NCI-H524 treated with DMSO at 0.1 percent for 48 hours (cell line): ENCODE measurements at places on chromosomes 3 and 15.
A peak's percentile ranks its signal among the peaks of the same experiment; 100 is the strongest.

- DNase-seq = no peak
These were observed 477.8 kb upstream of the PROK2 start for GRCh38 chr3:72262736-72263135.

DNA sequence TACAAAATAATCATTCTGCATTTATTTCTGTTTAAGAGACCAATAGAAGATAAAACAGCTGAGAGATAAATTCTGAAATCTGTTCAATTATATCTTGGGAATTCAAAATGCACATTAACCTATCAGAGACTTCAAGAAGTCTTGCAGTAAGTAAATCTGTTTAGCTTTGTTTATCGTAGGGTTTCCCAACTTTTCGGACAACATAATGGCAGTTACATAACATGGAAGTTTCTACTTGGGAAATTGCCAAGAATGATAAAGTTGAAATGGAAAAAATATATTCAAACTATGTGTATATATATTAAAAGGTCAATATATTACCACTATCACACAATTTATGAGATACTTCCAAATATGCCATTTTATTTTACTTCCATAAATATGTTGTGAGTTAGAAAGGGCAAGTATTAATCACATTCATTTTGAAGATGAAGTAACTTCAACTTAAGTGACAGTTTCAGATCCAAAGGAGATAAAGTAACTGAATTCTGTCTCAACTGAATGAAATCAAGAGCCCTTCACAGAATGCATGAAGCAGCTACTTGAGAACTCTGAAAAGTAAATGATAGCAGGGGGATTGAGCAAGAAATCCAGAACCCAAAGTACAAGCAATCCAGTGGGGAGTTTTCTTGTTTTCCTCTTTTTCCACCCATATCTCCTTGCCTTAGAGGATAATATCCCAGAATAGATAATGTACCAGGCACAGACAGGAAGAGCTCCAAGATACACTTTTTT, 108.8 kb downstream of the PLOD2 start:
- DNase-seq = no peak

GRCh38 chr3:5036858-5037257, 57.6 kb downstream of the BHLHE40 start:
- DNase-seq = no peak

DNA sequence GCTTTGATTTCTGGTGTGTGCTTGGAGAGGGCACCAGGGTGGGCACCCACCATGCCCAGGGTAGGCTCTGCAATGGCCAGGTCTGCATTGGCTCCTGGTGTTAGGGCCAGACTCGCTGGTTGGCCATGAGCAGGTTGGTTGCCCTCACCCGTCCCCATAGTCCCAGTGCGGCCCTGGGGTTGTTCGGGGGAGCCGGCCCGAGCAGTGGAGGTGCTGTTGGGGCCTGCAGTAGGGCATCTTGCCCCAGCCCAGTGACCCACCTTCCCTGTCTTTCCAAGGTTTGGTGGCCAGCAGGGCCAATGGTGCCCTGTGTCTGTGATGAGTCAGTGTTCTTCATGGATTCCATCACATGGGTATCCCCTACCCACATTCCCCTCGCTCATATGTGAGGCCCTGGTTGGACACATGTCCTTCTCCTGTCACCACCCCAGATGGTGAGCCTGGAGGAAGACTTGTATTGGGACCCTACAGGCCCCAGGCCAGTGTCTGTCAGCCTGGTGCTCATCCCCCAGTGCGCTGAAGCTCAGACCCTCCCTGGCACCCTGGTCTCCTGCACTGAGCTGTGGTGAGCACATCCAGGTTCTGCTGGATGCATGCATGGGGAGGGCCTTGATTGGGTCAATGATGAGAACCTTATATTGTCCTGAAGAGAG, 190.1 kb downstream of the UBE3A start:
- DNase-seq = no peak

DNA sequence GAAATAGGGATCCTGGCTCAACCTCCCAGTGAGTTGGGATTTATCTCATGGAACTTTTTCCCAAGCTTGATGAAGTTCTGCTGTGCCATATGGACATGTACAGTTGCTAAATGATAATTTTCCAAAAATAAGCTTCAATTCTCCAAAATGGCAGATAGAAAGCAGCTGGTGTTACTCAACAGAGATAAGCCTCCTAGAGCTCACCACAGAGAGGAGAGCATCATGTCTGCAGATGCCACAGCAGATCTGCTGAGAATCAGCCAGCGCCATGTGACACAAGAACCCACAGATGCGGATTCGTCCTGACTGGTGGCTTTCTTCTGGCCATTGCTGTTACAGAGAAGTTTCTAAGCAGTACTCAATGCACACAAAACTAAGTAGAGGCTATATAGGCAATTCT, 50.6 kb downstream of the AGTR1 start:
- DNase-seq = peak; percentile 20

- no peak for DNase-seq
These were observed 78.1 kb downstream of the OXNAD1 start for GRCh38 chr3:16343101-16343500.

GRCh38 chr3:150931745-150932144, 26.5 kb upstream of the MINDY4B start:
- no peak for DNase-seq

- DNase-seq = peak; percentile 61
These were observed 134.4 kb downstream of the TMCO5A start for GRCh38 chr15:38068626-38069391.

GRCh38 chr3:38985981-38986380, 65.8 kb downstream of the SCN11A start:
- DNase-seq = no peak

- no peak for DNase-seq
These were observed 57.9 kb upstream of the RNU6-1 start for GRCh38 chr15:67897646-67898339.

GRCh38 chr15:73986055-73986775, 5.9 kb downstream of the STOML1 start:
- no peak for DNase-seq

- no peak for DNase-seq
These were observed 81.3 kb upstream of the RGMA start for GRCh38 chr15:93170329-93170728.

DNA sequence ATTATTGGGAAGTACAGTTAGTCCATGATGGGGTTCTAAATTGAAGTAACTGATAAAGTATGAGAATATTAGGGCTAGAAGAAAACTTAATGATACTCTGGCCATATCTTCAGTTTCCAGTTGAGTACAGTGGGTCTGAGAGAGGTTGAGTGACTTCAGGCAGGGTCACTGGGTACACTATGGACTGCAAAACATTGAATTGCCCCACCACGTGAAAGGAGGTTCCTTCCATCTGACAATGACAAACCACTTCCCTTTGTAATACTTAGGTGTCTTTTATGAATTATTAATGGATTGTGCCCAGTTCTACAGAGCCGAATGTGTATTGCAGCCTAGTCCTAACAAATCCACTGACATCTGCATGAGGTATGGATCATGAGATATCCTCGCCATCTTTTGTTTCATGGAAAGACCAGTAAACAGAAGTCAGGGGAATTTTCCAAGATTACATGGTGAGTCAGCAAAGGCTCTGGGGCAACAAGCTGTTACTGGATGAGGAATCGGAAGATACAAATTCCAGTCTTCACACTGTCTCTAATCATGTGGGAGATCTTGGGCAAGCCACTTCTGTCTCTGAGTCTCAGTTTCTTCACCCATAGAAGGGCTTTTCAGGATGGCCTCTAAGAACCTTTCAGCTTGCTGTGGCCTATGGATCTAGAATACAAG, 66.5 kb upstream of the BCL6 start:
- DNase-seq = no peak

DNA sequence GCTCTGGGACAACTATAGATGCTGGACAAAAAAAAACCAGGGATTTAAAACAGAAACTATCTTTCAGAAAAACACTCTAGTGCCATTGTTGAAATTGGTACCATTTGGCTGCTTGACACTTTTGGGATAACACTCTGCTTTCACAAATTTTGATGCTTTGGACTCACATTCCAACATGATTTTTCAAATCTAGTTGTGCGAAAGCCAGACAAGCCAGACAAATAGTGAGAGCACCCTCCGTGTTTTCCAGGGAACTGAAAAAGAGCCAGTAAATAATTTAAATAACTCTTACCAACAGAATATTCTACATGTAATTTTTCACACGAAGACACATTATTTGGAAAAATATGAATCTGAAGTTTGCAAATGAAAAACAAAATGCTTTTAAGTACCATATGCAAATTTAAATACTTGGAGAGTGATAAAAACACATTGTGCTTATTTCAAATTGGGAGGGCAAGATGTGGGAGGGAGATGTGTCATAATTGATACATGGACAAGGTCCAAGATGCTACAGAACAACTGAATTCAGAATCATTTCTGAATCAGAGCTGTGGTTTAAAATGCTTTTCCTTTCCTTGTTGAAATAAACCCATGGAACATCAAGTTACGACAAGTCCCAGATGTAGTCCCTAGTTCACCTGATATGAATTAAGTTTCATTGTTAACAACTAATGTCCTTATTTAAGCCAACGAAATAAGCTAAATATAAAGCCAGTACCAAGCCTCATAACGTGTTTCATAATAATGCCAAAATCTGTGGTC, 144.2 kb upstream of the SOX2 start:
- DNase-seq = no peak

DNA sequence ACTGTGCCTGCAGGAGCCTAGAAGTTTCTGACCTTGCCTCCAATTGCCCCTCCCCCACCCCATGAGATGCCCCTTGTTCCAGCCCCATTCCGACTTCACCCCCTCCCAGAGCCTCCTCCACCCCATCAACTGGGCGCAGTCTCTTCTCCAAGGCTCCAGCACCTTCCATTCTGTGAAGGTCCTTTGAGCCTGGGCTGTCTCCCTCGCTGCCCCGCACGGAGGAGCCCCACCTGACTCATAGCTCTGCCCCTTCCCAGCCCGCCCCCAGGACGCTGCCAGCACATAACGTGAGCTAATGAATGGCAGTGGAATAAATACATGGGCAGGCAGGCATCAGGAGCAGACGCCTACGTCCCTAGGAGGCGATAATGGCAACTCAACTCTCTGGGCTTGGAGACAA, 113.1 kb downstream of the NUP210 start:
- DNase-seq = no peak

- DNase-seq = no peak
These were observed 51.8 kb downstream of the TRIM71 start for GRCh38 chr3:32869513-32870047.

GRCh38 chr3:48157950-48158376, 30.3 kb downstream of the CDC25A start:
- DNase-seq = no peak

- DNase-seq = peak; percentile 56
These were observed 32.4 kb downstream of the CMTM7 start for GRCh38 chr3:32423956-32424557.

- no peak for DNase-seq
These were observed 56.7 kb upstream of the BLM start for GRCh38 chr15:90660195-90660998.

GRCh38 chr3:152021951-152022461, 148.6 kb downstream of the SUCNR1 start:
- DNase-seq = no peak

- DNase-seq = no peak
These were observed 18.3 kb downstream of the TMED3 start for GRCh38 chr15:79329171-79329611.

DNA sequence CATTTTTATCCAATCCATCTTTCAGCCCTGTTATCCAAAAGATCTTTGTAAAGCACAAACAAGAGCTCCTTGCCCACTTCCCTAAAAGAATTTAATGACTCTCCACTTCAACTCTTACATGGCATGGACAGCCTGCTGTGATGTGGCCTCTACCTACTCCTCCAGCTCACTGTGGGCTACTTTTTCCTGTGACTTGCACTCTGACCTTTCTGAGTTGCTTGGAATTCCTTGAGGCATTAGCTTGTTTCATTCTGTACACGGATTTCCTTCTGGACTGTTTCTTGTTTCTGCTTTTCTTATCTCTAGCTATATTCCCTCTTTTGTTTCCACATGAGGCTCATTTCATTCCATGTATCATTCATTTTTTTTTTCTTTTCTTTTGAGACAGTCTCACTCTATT, 15.2 kb downstream of the QTRT2 start:
- DNase-seq = no peak

DNA sequence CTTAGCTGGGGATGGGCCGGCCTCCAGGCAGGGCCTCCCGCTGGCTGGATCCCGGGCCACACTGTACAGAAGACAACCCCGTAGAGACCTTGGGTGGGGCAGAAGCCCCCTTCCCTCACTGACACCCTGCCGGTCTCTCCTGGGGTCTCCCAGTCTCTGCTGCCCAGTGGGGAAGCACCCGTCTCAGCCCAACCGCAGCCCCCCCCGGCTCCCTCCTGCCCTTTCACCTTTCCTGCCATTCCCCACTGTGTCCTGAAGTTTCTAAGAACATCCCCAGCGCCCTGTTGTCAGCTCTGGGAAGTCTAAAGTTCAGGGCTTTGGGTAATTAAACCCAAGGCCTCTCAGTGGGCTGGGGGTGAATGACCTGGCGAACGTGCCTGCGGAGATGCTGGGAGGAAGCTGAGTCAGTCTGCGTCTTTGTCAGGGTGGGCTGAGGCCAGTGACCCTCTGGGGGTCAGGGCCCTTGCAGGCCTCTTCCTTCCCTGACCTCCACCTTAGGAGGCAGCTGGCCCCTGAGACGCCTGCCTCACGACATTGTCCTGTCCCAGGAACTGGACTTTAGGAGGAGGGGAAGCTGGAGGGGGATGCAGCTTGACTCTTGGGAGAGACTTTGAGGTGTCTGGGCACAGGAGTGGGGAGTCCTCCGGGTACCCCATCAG, 1.4 kb upstream of the SLC51A start:
- DNase-seq = no peak

DNA sequence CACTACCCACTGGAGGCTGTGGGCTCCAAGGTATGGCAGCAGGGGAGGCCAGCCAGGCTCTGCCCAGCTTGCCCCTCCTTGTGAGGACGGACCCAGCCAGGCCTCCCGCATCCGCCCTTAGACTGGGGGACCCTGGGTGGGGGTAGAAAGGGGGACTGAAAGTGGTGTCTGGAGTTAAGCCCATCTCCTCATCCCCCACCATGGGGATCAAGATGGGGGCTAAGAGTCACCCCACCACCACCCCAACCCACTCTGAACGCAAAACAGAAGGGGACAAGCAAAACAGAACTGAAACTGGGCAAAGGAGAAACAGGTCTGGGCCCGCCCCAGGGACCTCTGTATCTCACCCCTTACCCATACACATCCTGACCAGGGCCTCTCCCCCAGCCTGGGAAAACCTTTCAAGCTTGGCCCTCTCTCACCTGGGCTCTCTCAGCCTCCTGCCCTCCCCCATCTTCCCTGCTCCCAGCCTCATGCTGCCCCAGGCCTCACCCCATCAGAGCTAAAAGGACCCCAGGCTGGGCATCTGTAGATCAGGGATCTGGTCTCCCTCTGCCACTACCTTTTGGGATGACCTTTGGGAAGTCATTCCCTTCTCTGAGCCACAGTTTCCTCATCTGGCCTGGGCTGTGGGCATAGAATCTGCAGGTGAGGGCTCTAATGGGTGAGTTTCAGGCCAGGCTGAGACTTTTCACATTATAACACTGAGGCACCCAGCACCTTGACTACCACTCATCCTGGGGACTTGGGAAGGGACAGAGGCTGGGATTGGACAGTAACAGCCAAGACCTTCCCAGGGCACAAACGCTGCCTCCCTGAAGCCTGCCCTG, 30.0 kb upstream of the CYP11A1 start:
- no peak for DNase-seq

DNA sequence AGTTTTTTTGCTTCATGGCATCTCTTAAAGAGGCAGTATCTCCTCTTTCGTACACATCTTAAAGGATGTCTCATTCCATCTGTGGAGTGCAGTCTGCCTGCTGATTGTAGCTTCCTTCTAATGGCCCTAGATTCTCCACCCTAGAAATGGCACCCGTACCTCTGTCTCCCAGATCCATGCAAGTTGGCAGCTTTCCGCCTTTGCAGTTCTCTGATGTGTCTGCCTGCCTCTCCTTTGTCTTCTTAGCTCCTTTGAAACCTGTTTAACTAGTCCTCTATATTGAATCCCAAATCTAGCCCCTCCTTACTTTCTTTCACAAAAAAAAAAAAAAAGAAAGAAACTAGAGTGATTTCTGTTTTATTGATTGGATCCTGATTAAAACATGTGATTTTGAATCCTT, 1025.0 kb downstream of the ZPLD1 start:
- DNase-seq = no peak
